Left ventricle myocardium inferior (tissue), 1 donor: ENCODE measurements at places on chromosomes 7 and 10.

- DNase-seq, result no peak
These were observed 7.9 kb downstream of the PAXIP1 start for GRCh38 chr7:154994996-154995395.

DNA sequence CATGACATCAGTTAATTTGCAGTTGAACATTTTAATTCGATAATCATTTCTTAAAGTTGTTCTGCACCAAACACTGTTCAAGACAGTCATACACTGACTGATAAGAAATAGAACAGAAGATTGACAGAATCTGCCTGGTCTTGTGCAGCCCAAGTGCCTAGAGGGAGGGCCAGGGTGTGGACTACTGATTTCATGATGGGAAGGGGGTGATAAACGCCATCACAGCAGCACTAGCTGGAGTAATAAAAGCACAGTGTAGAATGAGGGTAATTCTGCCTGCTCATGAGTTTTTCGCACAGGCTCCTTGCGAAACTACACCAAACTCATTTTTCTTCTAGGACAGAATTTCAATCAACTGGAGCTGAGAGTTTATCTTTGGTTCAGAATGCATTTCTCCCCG, 270.1 kb downstream of the ARL4A start:
- DNase-seq, result no peak

DNA sequence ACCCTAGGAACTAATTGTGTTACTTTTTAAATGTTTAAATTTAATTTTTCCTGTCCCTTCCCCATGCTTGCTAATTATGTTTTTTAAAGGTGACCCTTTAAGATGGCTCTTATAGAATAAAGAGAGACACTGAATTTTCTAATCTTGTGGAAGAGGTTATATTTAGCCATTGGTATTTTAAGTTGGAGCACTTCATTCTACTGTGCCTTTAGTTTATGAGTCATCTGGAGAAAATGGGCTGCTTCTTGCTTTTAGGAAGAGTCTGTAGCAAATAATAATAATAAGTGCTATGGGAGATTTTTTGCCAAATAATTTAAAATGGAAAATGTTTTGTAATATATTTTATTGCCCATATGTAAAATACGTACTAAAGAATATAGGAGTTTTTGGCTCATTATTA, 139.7 kb downstream of the ADK start:
- DNase-seq, result no peak

GRCh38 chr10:119139464-119140067, 25.9 kb downstream of the SFXN4 start:
- DNase-seq, result peak; percentile 35

GRCh38 chr10:130737621-130738020, 573.9 kb downstream of the TCERG1L start:
- no peak for DNase-seq

DNA sequence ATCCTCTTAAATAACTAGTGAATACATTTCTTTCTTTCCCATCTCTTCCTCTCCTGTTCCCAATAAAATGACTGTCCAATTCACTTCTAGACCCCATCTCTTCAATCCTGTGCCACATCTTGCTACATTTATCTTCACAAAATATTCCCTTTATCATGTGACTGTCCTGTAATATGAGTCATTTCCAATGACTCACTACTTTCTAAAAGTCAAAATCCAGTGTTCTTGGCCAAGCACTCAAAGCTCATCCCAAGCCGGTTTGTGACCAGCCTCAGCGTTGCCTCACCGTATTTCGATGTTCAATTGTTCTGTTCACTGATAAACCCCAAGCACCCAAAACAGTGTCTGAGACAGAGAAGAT, 104.7 kb downstream of the PARD3 start:
- DNase-seq, result no peak

DNA sequence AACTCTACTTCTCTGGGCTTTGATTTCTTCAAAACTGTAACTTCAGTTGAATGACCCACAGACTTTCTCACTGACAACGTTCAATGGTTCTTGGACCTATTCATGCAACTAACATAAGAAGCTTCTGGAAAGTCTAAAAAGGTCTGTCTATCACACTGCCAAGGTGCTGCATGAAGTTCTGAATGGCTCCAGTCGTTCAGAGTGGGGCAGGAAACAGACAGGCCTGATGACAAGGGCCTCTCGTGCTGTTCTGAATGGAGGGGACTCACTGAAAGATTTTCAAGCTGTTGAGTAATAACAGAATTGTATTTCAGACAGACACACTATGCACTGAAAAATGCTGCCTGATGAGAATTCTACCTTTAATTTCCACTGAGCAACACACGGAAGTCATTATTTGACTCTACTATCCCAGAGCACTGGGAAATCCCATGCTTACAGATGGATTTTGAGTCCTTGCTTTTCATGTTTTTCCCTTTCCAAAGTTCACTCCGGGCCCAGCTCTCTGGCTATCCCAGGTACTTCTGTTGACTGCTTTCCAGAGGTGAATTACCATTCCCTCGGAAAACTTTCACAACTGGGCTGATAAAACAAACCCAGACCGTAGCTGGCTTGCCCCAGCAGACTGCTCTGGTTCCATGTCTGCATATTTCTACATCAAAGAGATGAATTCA, 204.9 kb upstream of the FRMD4A start:
- no peak for DNase-seq

- DNase-seq, result no peak
These were observed 60.1 kb upstream of the CAPZA2 start for GRCh38 chr7:116802144-116802745.

DNA sequence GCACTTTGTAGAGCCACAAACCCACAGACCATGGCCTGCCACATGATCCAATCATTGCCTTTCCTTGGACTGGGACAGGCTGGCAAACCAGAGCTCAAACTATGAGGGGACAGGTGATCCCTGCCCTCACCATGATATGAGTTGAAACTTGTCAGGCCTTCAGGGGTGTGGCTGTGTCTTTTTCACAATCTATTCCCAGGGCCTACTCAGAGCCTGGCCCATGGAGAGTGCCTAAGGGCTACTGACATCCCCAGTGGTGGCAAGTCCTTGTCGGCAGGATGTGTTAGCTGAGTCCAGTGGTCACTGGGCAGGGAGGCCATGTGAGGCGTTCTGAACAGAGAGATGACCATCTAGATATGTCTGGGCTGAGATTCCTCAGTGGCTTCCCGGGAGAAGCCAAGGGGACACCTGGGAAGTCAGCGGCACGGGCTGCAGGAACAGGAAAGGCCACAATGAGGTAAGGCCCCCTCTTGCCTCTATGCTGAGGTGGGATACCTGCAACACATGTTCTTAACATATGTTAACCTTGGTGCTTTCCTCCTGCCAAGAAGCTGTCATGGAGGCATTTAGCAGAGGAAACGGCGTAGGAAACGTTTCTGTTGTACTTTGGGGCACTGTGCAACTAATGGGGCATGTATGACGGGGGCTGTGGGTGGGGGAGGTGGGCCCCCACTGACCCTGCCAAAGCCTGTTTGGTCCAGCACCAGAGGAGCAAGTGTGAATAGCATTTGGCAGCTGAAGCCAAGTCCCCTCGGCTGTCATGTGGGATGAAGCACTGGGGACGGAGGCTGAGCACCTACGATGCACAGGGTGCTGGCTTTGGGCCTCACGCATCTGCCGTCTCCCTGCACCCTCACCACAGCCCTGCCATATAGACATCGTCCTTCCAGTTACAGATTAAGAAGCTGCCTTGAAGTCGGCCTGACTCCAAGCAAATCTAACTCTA, 384.0 kb downstream of the RPS24 start:
- no peak for DNase-seq

GRCh38 chr10:123153486-123154091, 613 bp upstream of the BUB3 start:
- DNase-seq, result no peak

DNA sequence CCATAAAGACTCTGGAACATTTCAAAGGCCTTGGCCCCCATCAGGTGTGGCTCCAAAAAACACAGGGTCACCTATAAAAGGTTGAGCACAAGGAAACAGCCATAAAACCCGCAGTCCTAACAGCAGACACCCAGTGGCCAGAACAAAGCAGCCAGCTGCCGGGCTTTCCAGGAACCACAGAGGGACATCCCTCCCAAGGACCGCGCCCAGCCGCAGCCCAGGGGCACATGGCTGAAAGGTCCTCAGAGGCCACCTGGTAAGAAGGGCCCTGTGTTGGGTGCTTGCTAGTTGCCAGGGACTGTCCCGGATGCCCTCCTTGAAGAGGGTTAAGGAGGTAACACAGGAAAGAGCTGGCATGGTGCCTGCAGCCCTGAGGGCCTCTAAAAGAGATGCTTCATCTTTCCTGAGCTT, 32.7 kb downstream of the KCNMA1 start:
- no peak for DNase-seq

- no peak for DNase-seq
These were observed 106.9 kb upstream of the CSTF2T start for GRCh38 chr10:51806079-51806835.

GRCh38 chr7:124338861-124339260, 306.0 kb upstream of the TMEM229A start:
- DNase-seq, result no peak

DNA sequence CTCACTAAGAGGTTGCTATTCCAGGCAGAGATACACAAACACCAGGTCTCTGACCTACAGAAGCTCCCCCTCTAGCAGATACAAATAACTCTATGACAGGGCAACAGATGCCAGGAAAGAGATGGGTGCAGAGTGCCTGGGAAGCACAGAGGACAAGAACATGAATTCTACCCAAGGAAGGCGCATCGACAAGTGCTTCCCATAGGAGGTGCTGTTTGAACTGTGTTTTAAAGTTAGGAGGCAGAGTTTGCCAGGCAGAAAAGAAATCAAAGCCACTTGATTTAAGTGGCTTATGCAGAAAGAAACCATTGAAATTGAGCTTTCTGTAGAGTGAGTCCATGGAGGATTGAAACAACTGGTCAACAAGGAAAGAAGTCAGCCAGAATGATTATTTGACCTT, 35.3 kb upstream of the EGR2 start:
- no peak for DNase-seq

DNA sequence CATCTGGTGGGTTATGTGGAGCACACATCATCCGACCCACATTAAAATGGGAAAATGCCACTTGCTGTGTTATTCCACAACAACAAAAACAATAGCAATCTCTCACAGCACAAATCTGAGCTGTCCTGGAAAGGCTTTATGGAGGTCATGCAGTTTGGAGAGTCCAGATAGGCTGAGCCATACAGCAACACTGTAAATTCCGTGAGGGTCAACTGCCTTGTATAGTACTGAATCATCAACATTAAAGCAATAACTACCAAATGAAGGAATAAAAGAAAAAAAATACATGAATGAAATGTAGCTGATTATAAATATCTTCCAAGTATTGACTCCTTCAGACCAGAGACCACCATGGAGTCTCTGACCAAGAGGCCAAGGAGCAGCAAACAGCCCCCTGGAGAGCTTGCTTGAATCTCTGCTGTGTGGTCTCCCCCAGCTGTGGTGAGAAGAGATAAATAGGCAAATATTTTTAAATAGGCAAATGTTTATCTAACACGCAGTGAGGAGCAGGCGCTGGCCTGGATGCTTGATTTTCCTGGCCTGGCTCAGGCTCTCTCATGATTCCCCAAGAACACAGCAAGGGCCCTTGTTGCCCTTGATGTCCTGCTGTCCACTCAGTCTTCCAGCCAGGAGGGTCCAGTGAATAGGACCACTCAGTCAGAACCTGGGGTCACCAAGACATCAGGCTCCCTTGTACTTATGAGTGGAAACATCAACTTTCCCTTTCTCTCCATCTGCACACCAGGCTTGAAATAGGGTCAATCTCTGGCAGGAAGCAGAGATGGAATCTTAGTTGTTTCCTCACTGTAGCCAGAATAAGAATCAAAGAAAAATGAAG, 1021.3 kb downstream of the XPNPEP1 start:
- DNase-seq, result no peak

DNA sequence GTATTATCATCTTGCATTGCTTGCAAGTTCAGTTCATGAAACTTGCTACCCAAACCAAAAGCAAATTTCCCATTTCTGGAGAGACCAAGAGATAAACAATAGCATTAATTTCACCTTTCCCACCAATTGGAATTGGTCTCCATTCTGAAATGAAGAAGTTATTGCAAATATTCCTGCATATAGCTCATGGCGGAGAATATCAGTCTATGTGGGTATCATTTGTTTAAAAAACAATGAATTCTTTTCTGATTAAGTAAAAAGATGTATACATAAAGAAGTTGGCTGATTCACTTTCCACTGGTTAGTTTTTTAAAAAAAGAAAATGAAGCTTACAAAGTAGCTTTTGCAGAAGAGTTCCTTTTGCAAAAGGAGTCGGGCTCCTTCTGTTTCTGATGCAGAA, 19.5 kb upstream of the ANK3 start:
- no peak for DNase-seq

GRCh38 chr10:59617996-59618395, 91.7 kb downstream of the SLC16A9 start:
- no peak for DNase-seq

DNA sequence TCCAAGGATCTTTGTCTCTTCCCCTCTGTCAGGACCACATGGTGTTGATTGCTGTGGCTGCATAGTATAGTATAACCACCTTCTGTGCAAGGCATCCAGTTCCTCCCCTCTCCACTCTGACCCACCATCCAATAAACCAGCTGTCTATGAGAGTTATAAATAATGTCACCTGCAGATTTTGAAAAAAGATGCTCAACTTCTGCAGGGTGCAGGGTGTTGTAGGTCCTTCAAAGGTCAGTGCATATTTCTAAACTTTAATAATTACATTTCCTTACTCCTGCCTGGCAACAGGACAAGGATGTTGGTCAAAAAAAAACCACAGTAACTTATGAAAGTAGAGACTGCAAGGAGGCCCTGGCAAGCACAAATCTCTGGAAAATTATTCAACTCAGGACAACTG, 166.2 kb downstream of the PKD1L1 start:
- no peak for DNase-seq
